K562 (cell line): ENCODE measurements at places on chromosomes 5 and 9. TPM values are rescaled to one million over a fixed set of nuclear protein-coding genes. Genes with fewer than 3 reads are reported as not detected.

The GDA gene
- 12.4 and 14.6 TPM in 2 replicates for total RNA-seq

The GARIN3 gene
- not detected in 2 replicates for total RNA-seq

The CD74 gene
- total RNA-seq, result 4.8 and 6.0 TPM in 2 replicates

The GALT gene
- total RNA-seq, result 19.9 and 21.3 TPM in 2 replicates

The LHX6 gene
- total RNA-seq, result 13.4 and 14.0 TPM in 2 replicates

The IRGM gene
- total RNA-seq, result not detected in 2 replicates

The PAEP gene
- 0.51 and 0.69 TPM in 2 replicates for total RNA-seq

The ARL14EPL gene
- total RNA-seq, result 0.09 and 0.20 TPM in 2 replicates

DNA sequence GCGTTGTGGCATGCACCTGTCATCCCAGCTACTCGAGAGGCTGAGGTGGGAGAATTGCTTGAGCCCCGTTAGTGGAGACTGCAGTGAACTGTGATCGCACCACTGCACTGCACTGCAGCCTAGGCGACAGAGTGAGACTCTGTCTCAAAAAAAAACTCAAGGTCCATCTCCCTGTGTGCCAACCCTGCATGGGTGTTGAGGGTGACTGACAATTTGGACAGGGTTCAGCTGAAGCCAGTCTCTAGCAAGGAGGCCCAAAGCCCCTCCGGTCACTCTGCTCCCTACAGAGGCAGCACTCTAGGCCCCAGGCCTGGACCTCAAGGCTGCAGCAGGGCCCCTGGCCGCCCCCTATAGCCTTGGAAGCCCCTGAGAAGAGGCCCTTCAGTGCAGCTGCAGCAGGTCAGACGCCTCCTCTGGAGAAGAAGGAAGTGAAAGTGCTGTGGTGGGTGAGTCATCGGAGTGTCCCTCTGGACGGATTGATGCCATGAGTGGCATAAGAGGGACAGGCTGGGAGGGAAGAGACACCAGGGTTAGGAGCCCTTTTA lies 39.2 kb upstream of the NEK6 start:
- no peak overlapping the region for H3K4me3 ChIP-seq
- no peak for DNase-seq
- peaks cover 44% of the 10 kb centered on the region for H3K27me3 ChIP-seq
- peaks cover 15% of the 10 kb centered on the region for H3K4me1 ChIP-seq
- H3K27ac ChIP-seq, result no peak overlapping the region
- H3K36me3 ChIP-seq, result no peaks in the 10 kb centered on the region

GRCh38 chr5:54975701-54976100 lies 9.7 kb downstream of the ESM1 start:
- no peaks in the 10 kb centered on the region for H3K4me1 ChIP-seq
- H3K36me3 ChIP-seq, result no peaks in the 10 kb centered on the region
- no peak overlapping the region for H3K4me3 ChIP-seq
- no peak overlapping the region for H3K27ac ChIP-seq
- DNase-seq, result no peak

GRCh38 chr9:19156805-19157204 lies 29.5 kb upstream of the PLIN2 start:
- H3K4me1 ChIP-seq, result peaks cover 6% of the 10 kb centered on the region; the same call in 1 of the 2 replicates
- no peak overlapping the region for H3K4me3 ChIP-seq
- no peaks in the 10 kb centered on the region for H3K27me3 ChIP-seq
- H3K36me3 ChIP-seq, result no peaks in the 10 kb centered on the region

DNA sequence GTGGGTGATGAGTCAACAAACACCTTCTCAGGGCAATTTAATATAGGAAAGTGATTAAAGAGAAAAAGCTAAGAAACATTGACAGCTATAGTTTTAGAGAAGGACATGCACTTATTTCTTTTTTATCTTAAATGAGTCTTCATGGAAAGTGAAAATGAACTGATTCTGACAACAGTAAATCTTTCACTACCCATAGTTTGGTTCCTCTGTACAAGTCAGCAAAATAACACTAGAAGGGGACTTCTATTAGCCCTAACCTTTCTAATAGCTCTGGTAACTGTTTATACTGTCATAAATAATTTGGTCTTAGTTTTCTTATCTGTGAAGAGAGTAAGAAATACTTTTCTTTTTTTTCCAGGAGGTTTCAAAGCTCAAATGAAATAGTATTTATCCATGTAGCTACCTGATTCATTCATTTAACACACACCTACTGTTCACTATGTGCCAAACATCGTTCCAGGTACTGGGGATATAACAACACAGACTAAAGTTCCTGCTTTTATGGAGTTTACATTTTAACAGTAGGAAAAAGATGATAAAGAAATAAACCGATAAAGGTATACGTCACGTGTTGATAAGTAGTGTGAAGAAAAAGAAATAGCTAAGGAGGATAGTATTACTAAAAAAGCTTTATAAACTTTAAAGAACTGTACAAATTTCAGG lies 148.2 kb downstream of the PCSK1 start:
- no peak overlapping the region for H3K27ac ChIP-seq
- no peak overlapping the region for H3K4me3 ChIP-seq
- H3K27me3 ChIP-seq, result 0 out of 2 replicates have a peak, but pooled peaks cover 3% of the 10 kb centered on the region

- H3K27me3 ChIP-seq, result peaks cover 34% of the 10 kb centered on the region
- H3K4me1 ChIP-seq, result no peaks in the 10 kb centered on the region
- no peak for DNase-seq
- H3K27ac ChIP-seq, result no peak overlapping the region
Measured at GRCh38 chr9:132538071-132538470, 44.3 kb upstream of the BARHL1 start.

GRCh38 chr5:74866596-74867162 lies 492 bp upstream of the FAM169A start:
- no peaks in the 10 kb centered on the region for H3K36me3 ChIP-seq
- DNase-seq, result no peak
- no peak overlapping the region for H3K4me3 ChIP-seq
- peaks cover 8% of the 10 kb centered on the region; the same call in 1 of the 3 replicates for H3K27me3 ChIP-seq

GRCh38 chr5:126965487-126965886 lies 64.9 kb downstream of the MARCHF3 start:
- H3K27me3 ChIP-seq, result no peaks in the 10 kb centered on the region
- peaks cover 2% of the 10 kb centered on the region; the same call in 1 of the 3 replicates for H3K36me3 ChIP-seq
- no peak overlapping the region for H3K27ac ChIP-seq
- peaks cover 49% of the 10 kb centered on the region for H3K4me1 ChIP-seq
- H3K4me3 ChIP-seq, result no peak overlapping the region
- no peak for DNase-seq

GRCh38 chr9:11023201-11023600 lies 410.4 kb upstream of the PTPRD start:
- no peak for DNase-seq
- H3K36me3 ChIP-seq, result no peaks in the 10 kb centered on the region
- no peaks in the 10 kb centered on the region for H3K27me3 ChIP-seq
- H3K27ac ChIP-seq, result no peak overlapping the region
- no peak overlapping the region for H3K4me3 ChIP-seq
- no peaks in the 10 kb centered on the region for H3K4me1 ChIP-seq

DNA sequence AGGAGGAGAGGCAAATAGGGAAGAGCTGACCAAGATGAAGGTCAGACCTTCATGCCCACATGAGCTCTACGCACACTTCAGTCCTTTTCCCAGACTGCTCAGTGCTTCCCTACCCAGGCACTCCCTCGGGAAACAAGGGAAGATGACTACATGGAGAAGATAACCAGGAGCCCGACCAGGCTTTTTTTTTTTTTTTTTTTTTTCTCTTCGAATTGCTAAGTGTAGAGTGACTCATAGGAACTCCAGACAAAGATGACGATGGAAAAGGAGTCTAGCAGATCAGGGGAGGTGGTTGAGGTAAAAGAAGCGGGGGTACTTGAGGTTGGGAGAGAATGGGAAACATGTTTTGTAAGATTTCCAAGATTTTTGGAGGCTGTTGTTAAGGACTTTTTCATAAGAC lies 526.1 kb downstream of the BNC2 start:
- no peak overlapping the region for H3K4me3 ChIP-seq
- H3K27me3 ChIP-seq, result no peaks in the 10 kb centered on the region
- no peak overlapping the region for H3K27ac ChIP-seq
- no peaks in the 10 kb centered on the region for H3K4me1 ChIP-seq
- DNase-seq, result no peak

DNA sequence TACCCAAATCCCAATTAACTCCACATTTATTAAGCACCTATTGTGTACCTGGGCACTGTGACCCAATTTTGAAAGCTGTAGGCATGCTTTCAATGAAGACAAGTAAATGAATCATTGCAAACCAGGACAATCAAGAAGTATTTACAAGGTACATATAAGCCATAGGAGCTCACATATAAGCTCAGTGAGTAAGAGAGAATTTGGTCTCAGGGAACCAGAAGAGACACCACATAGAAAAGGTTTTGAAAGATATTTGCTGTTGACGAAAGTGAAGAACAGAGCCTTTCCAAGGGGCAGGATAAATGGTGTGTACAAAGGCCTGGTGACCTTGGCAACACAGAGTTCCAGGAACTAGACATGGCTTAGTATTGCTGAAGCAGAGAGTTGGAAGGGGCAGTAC lies 187.6 kb downstream of the CD180 start:
- H3K27me3 ChIP-seq, result no peaks in the 10 kb centered on the region
- no peak overlapping the region for H3K4me3 ChIP-seq
- no peaks in the 10 kb centered on the region; the same call in 2 of the 3 replicates for H3K36me3 ChIP-seq
- peaks cover 56% of the 10 kb centered on the region for H3K4me1 ChIP-seq

- H3K36me3 ChIP-seq, result no peaks in the 10 kb centered on the region
- H3K4me1 ChIP-seq, result no peaks in the 10 kb centered on the region
- DNase-seq, result no peak
- H3K27me3 ChIP-seq, result peaks cover 46% of the 10 kb centered on the region
- no peak overlapping the region for H3K27ac ChIP-seq
Measured at GRCh38 chr9:95822583-95823431, 52.7 kb upstream of the ERCC6L2 start.

GRCh38 chr9:127049044-127049443 lies 73.4 kb downstream of the ANGPTL2 start:
- no peaks in the 10 kb centered on the region for H3K36me3 ChIP-seq
- no peak overlapping the region for H3K27ac ChIP-seq
- DNase-seq, result no peak
- H3K27me3 ChIP-seq, result peaks cover 10% of the 10 kb centered on the region
- no peak overlapping the region for H3K4me3 ChIP-seq

DNA sequence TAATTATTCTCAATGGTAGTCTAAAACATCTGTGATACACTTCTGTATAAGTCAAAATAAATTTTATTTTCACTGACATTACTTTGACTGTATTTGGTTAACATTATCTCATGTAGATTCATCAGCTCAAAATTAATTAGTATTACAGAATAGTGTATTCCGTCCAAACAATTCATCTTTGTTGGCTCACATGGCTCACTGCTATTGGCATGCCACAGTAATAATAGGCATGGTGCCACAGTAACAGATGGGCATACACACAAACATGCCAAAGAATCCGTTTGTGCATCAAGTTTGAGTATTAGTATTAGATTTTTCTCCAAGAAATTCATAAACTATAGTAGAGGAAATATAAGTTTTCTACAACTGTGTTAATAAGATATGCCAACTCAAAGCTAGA lies 14.2 kb downstream of the AP3B1 start:
- H3K36me3 ChIP-seq, result 0 out of 3 replicates have a peak, but pooled peaks cover 4% of the 10 kb centered on the region
- H3K4me3 ChIP-seq, result no peak overlapping the region
- H3K27me3 ChIP-seq, result no peaks in the 10 kb centered on the region

GRCh38 chr9:132014218-132014805 lies 65.4 kb downstream of the MED27 start:
- DNase-seq, result no peak
- no peak overlapping the region for H3K4me3 ChIP-seq
- H3K4me1 ChIP-seq, result no peaks in the 10 kb centered on the region
- H3K36me3 ChIP-seq, result no peaks in the 10 kb centered on the region; the same call in 2 of the 3 replicates

GRCh38 chr5:76608833-76609232 lies 14.4 kb downstream of the F2RL2 start:
- no peak overlapping the region; the same call in 2 of the 3 replicates for H3K27ac ChIP-seq
- H3K4me1 ChIP-seq, result no peaks in the 10 kb centered on the region
- H3K36me3 ChIP-seq, result no peaks in the 10 kb centered on the region
- peak; percentile 16 for DNase-seq

GRCh38 chr5:157900644-157901043 lies 41.7 kb upstream of the CLINT1 start:
- no peaks in the 10 kb centered on the region for H3K36me3 ChIP-seq
- H3K27ac ChIP-seq, result no peak overlapping the region
- H3K4me1 ChIP-seq, result no peaks in the 10 kb centered on the region
- H3K27me3 ChIP-seq, result peaks cover 4% of the 10 kb centered on the region
- DNase-seq, result no peak

DNA sequence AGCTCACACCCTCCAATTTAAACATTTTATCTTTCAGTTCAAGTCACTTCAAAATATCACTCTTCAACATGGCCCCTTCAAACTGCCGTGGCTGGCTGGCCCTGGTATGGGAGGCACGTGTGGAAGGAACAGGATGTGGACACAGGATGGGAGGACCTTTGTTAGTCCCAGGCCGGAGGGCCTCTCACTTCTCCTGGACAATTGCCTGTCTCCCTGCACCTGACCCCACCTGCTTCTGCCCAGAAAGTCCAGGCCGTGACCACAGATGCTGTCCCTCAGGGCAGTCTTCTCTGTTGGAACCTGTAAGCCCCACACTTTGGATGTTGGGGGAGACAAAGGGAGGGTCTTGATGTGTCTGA lies 19.4 kb downstream of the AMBP start:
- no peak for DNase-seq
- no peaks in the 10 kb centered on the region for H3K4me1 ChIP-seq
- H3K4me3 ChIP-seq, result no peak overlapping the region

GRCh38 chr5:139635606-139636206 lies 12.4 kb upstream of the CXXC5 start:
- H3K27me3 ChIP-seq, result no peaks in the 10 kb centered on the region
- DNase-seq, result peak; percentile 76
- peaks cover 9% of the 10 kb centered on the region for H3K36me3 ChIP-seq

DNA sequence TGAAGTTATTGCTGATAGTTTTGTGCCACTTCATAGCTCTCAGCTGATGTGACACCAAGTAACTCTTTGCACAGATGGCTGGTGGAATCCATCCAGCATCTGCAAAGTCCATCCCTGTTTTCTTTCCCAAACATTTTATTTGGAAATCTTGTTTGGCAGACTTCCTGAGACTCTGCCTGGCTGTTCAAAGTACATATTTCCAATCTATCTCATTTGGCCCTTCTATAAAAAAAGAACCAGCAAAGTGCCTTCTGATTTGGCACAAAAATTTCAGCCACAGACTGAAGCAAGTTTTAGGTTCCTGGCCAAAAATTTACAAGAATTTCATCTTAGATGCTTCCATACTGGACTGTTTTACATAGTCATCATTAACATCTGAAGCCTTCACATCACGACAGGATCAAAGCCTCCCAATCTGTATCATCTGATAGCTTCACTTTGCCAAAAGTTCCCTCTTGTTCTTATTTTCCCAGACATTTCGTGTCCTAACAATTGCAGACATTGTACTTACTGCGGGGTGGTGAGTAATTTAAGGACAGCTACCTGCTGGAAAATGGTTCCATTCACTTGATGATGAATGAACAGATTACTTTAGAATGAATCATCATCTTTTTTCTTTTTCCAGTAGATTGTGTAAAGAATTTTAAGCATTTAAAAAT lies 377.3 kb downstream of the KIAA0825 start:
- no peaks in the 10 kb centered on the region for H3K4me1 ChIP-seq
- H3K36me3 ChIP-seq, result no peaks in the 10 kb centered on the region
- no peak overlapping the region for H3K4me3 ChIP-seq

DNA sequence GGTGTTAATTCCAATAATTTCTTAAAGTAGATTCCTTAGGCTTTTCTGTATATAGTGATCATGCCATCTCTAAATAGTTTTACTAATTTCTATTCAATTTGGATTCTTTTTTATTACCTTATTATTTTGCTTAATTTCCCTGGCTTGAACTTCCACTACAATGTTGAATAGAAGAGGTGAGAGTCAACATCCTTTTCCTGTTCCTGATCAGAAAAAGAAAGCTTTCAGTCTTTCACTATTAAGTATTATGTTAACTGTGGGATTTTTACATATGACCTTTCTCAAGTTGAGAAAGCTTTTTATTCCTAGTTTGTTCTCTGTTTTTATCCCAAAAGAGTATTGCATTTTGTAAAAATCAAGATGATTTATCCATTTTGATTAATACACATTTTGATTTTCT lies 574.5 kb upstream of the TLE4 start:
- no peak overlapping the region for H3K27ac ChIP-seq
- no peaks in the 10 kb centered on the region for H3K36me3 ChIP-seq
- H3K27me3 ChIP-seq, result no peaks in the 10 kb centered on the region
- no peak overlapping the region for H3K4me3 ChIP-seq
- H3K4me1 ChIP-seq, result no peaks in the 10 kb centered on the region
